ENCODE measurements at places on chromosomes 7 and 10.

DNA sequence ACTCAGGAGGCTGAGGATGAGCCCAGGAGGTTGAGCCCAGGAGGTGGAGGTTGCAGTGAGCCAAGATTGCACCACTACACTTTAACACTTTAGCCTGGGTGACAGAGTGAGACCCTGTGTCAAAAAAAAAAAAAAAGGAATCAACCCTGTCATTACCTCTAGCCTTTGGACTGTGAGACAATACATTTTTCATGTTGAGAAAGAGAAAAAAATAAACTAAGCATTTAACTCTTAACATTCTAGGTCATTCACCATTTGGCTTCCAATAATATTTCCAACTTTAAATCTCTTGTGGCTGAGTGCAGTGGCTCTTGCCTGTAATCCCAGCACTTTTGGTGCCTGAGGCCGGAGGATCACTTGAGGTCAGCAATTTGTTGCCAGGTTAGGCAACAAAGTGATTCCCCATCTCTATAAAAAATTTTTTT, 41.9 kb upstream of the TPST1 start:
- no peak for DNase-seq

- no peak for DNase-seq
Measured at GRCh38 chr10:129914960-129915359, 49.1 kb downstream of the EBF3 start.

DNA sequence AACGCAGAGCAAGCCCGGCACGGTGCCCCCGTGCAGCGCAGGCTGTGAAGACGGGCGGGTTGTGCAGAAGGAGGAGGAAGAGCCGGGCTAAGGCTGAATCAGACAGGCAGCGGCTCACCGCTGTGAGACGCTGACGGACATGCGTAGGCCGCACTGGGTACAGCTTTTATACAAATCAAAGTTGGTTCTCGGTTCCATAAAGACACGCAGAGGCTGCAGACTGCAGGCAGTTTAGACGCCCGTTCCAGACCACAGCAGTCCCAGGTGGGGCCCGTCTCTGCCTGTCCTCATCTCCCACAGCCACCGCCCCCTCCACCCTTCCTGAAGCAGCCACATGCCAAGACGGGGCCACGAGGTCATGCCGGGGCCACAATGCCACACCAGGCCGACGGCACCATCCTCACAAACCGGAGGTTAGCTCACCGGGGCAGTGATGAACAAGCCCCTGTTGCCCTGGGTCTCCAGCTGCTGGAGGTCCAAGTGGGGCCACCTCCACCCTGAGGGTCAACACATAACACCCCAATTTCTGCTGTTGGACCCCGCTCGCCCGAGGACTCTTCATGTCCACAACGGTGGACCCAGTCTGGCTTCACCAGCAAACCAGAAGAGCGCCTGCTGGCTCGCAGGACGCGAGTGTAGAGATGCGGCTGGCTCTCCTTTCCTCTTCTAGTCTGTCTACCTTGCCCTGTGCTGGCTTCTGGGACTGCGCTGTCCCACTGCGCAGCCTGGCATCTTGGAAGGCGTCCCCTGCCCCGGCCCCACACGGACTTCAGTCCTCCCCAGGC, 227.2 kb downstream of the ELFN1 start:
- DNase-seq, result no peak

- DNase-seq, result no peak
Measured at GRCh38 chr10:62008946-62009345, 107.4 kb downstream of the ARID5B start.

GRCh38 chr7:93838966-93839365, 51.6 kb downstream of the TFPI2 start:
- DNase-seq, result no peak

DNA sequence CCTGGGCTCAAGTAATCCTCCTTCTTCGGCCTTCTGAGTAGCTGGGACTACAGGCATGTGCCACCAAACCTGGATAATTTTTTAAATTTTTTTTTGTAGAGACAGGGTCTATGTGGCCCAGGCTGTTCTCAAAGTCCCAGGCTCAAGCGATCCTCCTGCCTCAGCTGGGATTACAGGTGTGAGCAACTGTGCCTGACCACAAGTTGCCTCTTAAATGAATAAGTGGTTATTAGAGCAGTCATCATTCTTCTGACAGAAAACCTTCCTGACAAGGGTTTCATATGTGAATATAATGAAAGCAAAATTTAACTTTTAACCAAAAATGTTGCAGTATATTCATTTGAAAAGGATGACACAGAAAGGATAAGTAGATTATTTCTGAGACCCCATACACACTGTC, 532.5 kb downstream of the GRM8 start:
- DNase-seq, result no peak

DNA sequence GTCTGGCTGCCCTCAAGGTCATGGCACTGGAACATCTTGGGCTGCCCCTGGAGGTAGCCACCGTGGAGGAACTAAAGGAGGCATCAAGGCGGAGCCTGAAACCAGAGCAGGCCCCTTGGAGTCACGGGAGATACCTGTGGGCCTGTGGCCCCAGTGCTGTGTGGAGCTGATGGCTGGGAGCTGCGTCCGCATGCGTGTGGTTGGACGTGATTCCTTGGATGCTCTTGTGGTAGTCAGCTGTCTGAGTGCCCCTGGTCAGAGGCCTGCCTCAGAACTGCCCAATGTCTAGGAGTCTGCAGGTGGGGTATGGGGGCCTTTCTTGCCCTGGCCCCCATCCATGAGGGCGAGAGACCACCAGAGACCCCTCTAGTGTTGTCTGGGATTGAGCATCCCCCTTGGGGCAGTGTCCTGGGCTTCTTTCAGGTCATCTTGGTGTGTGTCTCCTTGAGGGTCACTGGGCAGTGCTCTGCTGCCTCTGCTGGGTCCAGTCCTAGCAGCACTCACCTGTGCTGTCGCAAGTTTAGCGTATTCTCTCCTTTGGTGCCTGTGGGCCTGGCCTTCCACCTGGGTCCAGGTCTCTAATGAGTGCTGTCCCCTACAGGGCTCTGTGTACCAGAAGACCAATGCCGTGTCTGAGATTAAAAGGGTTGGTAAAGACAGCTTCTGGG, 8.1 kb downstream of the PGAM2 start:
- DNase-seq, result no peak

DNA sequence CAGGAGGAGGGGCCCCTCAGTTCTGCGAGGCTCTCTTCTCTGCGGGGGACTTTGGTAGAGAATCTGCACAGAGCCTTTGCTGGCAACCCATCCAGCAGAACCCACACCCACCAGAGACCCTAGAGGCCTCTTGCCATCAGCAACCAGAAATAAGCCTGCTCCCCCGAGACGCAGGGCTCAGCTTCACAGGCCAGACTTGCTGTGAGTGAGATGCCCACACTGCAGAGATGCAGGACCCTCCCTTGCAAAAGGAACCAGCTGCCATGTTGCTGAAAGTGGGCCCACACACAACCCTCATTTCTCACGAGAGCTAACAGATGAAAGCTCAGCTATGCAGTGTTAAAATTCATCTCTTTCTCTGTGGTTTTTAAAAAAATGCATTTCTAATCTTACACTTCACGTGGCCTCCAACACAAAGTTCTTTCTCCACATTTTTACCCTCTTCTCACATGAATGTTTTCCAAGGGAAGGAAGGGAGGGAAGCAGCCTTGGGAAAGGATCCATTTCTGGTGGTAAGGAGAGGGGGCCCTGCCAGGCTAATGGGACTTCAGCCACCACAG, 171.6 kb downstream of the CCDC3 start:
- DNase-seq, result no peak

- DNase-seq, result no peak
Measured at GRCh38 chr10:25815236-25815635, 118.8 kb upstream of the MYO3A start.

- DNase-seq, result no peak
Measured at GRCh38 chr10:99393036-99393435, 37.4 kb downstream of the GOT1 start.

DNA sequence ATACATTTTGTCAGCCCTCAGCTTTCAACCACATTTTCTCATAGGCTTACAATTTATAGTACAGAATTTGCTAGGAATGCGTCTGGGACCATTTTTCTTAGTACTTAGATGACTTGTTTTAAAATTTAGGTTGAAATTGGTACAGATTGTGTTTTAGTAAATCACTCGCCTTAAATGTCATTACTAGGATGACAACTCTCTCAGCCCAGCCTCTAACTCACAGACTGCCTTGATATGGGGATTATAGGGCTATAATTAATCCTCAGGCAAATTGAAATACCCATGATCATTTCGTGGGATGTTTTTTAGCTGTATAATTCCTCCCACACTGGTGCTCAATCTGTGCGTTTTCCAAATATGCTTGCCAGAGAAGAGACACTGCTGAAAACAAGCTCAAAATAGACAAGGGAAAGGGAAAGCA, 299.7 kb upstream of the AKR1E2 start:
- no peak for DNase-seq

DNA sequence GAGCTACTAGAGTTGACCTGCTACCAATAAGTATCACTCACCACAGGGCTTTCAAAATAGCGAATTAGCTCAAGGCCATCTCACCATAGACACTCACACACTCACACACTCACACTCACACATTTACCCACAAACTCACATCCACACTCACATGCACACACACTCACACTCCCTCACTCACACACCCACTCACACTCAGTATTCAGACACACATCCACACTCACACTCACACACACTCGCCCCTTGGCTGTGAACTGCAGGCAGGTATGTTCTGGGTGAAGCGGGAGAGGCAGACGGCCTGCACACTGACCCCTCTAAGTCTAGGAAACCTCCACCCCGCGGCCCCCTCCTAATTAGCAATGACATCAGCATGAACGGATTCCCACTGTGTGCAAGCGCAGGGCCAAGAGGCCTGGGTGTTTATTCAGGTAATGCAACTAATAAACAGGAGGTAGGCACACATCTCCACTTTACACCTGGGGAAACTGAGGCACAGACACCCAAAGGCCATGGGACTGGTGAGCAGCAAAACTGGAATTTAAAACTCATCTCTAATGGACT, 94.6 kb downstream of the ADARB2 start:
- no peak for DNase-seq

DNA sequence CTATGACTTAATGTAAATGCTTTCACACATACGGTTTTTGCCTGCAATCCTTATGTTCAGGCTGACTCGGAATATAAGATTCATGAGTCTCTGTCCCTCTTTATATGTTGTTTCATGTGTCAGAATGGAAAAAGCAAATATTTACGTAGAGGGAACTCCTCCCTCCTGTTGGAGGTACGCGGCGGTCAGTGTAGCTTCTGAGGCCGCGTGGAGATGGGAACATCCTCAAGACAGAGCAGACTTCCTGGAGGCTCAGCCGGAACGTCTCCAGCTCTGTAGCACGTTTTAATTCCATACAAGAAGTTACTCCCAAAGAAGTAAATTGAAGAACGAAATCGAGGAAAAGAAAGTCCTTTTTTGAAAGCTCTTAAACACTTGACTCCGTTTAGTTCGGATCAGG, 248.3 kb downstream of the EBF3 start:
- DNase-seq, result no peak

DNA sequence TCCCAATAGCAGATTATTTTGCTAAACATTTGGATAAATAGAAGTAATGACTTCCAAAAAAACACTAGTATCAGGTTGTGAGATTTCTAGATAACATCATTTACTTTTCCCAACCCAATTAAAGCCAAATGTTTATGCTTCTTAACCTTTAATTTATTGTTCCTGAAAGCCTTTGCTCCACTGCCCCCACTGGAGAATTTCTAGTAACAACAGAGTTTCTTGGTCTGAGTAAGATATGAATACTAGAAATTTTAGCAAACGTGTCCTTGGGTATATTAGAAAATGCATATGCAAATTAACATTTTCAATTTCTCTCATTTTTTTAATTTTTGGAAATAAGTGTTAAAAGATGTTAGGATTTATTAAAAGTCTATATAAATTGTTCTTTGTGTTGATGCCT, 958.0 kb upstream of the PHF14 start:
- DNase-seq, result no peak

DNA sequence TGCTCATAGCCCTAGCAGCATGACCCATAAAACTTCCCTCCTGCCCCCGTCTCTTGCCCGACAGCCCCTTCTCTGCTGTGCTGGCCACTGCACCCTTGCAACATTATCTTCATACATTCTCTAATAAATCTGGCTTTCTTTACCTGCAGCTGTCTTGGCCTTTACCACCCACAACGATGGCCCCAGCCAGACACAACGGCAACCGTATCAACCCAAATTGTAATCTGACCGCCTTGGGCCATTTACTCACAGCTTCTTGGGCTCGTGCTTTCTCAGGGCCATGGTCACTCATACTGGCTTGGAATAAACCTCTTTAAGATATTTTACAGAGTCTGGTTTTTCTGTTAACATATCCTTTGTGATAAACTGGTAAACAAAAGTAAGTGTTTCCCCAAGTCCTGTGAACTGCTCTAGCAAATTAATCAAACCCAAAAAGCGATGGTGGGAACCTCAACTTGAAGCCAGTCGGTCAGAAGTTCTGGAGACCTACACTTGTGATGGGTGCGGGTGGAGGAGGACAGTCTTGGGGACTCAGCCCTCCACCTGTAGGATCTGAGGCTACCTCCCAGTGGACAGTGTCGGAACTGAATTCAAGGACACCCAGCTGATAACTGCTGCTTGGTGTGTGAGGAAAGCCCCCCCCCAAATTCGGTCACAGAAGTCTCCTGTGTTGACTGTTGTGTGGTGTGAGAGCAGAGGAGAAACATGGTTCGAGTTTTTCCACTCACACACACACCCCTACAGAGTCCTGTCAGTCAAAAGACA, 87.6 kb upstream of the ATP6V0A4 start:
- peak; percentile 19 for DNase-seq

DNA sequence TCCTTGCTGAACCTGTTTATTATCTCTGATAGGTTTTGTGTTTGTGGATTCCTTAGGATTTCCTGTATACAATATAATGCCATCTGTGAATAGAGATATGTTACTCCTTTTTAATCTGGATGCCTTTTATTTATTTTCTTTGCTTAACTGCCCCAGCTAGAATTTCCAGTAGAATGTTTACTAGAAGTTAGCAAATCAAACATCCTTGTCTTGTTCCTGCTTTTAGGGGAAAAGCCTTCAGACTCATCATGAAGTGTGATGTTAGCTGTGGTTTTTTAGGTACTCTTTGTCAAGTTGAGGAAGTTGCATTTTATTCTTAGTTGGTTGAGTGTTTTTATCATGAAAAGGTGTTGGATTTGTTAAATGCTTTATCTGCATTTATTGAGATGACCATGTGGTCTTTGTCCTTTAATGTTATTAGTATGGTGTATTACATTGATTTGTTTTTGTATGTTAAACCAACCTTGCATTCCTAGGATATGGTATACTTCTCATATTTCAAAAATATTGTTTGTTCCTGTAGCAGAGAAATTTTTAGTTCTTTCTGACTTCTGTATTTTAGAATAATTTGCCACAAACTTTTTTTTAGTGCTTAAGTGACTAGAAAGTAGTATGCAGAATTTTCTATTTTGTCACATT, 24.3 kb downstream of the PPP2R2D start:
- peak; percentile 30 for DNase-seq

GRCh38 chr7:134176037-134176350, 48.9 kb downstream of the LRGUK start:
- DNase-seq, result no peak

DNA sequence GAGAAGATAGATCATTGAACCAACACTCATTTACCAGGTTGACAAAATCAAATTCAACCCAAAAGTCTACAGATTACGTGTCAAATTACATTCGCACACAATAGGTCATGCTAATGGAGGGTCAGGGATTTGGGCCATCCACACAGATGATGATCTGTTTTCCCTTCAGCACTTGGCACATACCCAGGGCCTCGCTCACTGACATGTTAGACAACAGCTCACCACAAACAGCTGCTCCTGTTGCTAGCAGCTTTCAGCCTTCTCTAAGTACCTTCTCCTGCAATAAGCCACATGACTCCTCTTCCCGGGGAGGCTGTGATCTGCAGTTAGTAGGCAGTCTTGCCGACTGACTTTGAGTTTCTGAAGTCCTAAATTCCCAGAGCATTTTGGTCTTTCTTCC, 18.4 kb downstream of the NKX2-3 start:
- peak; percentile 69 for DNase-seq

- no peak for DNase-seq
Measured at GRCh38 chr7:2148189-2148588, 84.6 kb downstream of the MAD1L1 start.
